ENCODE measurements at places on chromosomes 5 and 9. TPM values are rescaled to one million over a fixed set of nuclear protein-coding genes. Genes with fewer than 3 reads are reported as not detected.

DNA sequence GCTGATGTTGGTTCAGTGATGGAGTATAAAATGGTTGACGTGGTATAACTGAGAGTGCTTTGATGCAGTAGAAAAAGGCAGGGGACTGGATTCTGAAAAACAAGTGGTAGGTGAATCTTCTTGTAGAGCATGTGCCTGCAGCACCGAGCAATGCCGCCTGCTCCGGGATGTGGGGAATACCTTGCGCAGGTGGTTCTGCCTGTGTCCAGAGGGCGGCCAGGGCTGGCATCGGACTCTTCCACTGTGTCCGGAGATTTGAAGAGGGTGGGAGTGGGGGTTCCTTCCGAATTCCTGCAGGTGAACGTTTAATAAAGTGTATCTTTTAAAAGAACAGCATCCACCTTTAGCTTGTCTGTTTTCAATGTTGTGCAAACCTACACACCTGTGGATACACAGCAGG, 238.0 kb downstream of the FANCC start:
- H3K4me1 ChIP-seq: peaks cover 33% of the 10 kb centered on the region
- H3K27me3 ChIP-seq: no peaks in the 10 kb centered on the region
- DNase-seq: no peak
- peaks cover 42% of the 10 kb centered on the region for H3K36me3 ChIP-seq
- peak overlapping the region; percentile 20 for H3K27ac ChIP-seq

- no peaks in the 10 kb centered on the region for H3K36me3 ChIP-seq
- no peaks in the 10 kb centered on the region for H3K4me1 ChIP-seq
- no peak overlapping the region for H3K4me3 ChIP-seq
- DNase-seq: no peak
Observed at GRCh38 chr5:18024542-18024941, 390.3 kb downstream of the TAF11L14 start.

TMEM174 gene
- total RNA-seq: not detected

GRCh38 chr5:72210888-72211678, 103.8 kb downstream of the MAP1B start:
- peak overlapping the region; percentile 48 for H3K27ac ChIP-seq
- peak; percentile 68 for DNase-seq
- H3K27me3 ChIP-seq: no peaks in the 10 kb centered on the region

Measured in lung (tissue), 17 donors.